ENCODE measurements at places on chromosomes 3 and 15.

- DNase-seq, result peak; percentile 88
Measured at GRCh38 chr3:69306239-69307185, 79.4 kb downstream of the FRMD4B start.

- DNase-seq, result peak; percentile 73
Measured at GRCh38 chr3:171407759-171408158, 52.4 kb downstream of the TNIK start.

DNA sequence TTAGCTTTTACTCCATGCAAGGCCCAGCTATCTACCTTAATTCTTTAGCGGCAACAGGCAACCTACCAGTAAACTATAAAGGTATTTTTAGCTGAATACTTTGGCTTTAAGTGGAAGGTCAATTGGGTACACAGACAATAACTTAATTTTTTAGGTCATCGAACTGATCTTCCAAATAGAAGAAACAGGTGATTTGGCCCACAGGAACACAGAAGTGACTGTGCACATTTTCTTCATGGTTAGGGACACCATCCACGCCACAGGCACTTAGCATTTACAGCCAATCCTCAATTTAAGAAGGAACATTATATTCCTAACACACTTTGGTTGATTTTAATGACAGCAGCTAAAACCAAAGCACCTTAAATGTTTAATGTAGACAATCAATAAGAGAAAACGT is 1.9 kb downstream of the ARPP19 start:
- no peak for DNase-seq

GRCh38 chr3:134938029-134938525 is 143.0 kb downstream of the EPHB1 start:
- no peak for DNase-seq

DNA sequence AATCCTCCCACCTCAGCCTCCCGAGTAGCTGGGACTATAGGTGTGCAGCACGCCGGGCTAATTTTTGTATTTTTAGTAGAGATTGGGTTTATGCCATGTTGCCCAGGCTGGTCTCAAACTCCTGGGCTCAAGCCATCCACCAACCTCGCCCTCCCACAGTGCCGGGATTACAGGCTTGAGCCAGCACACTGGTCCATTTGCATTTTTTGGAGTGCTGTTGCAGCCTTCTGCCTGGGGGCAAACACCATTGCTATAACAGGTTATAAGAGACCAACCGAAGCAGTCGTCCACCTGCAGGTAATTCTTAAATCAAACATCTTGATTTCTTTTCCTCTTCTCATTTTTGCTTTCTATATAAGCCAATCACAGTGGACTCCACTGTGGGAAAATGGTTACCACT is 27.7 kb downstream of the ACKR4 start:
- no peak for DNase-seq

DNA sequence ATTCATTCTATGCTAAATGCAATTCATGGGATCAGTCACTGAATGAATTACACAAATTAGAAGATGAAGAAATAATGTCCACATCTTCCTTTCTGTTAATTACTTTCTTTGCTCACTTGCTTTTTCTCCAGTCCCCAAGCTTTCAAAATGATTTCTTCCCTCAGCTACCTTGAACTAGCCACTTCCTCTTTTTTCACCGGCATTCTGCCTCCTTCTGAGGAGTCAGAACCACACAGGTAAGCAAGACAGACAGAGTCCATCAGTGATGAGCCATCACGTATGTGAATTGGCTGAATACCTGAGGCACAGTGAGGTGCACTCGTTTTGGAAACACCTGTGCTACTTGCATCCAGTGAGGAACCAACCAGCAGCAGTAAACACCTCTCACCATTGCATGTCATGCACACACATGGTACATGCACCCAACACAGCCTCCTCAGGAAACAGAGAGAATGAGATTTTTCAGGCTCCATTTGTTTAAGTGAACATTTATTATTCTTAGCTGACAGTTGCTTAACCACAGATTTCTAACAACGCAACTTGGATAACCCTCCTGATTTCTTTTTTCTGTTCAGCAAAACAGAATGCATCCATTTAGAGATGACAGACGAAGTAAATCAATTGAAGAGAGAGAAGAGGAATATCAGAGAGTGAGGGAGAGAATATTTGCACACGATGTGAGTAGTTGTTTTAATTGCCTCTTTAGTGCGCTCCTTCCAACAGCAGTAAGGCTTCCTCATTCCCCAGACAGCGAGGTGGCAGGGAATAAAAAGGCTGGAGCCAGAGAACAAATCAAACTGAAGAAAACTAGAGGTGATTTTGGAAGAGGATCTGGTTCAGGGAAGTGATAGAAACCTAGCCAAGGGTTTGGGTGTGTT is 69.3 kb downstream of the ARPP21 start:
- DNase-seq, result no peak

GRCh38 chr3:29099775-29100174 is 181.1 kb upstream of the RBMS3 start:
- peak; percentile 31 for DNase-seq

DNA sequence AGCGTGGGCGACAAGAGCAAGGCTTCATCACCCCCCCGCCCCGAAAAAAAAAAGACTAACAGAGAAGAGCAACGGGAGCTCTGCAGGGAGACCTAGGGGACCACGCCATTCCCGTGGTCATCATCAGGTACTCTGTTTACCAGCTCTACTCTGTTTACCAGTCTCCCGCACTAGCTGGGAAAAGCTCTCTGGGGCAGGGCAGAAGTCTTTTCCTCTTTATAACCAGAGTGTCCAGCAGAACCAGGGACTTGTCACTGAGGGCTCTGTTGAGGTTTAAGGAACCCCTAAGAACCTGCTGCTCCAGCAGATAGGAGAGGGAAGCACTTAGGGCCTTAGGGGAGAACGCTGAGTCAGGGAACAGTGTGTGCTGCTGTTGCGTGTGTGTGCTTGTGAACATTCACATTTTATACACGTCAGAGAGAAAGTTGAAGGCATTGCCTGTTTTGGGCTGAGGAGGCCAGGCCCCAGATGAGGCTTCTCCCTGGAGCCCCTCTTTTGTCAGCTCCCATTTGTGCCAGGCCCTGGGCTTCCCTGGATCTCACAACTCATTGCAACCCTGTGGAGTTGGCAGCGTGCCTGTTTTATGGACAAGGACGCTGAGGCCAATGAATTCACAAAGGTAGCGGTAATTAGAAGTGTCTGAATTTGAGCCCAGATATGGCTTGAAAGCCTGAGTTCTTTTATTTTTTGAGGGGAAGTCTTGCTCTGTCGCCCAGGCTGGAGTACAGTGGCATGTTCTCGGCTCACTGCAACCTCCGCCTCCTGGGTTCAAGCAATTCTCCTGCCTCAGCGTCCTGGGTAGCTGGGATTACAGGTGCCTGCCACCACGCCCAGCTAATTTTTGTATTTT is 24.2 kb upstream of the ERICH6 start:
- no peak for DNase-seq

DNA sequence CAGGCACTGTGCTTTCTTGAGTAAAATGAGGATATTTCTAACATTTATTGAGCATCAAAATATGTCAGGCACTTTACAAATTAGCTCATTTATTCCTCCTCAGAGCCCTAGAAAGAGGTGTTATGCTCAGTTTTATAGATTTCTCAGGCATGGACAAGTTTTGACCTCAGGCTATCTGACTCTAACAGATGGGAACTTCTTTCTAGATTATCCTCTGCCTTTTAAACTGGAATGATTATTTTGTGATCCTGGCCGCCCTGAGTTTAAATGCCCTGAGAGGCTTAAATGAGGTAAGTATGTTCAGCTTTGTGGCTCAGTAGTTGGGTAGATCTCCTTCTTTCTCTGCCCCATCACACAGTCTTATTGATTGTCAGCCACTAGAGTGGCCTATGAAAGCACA is 32.3 kb upstream of the ATP1B3 start:
- no peak for DNase-seq

- DNase-seq, result no peak
Measured at GRCh38 chr3:18469775-18470174, 44.6 kb upstream of the SATB1 start.

DNA sequence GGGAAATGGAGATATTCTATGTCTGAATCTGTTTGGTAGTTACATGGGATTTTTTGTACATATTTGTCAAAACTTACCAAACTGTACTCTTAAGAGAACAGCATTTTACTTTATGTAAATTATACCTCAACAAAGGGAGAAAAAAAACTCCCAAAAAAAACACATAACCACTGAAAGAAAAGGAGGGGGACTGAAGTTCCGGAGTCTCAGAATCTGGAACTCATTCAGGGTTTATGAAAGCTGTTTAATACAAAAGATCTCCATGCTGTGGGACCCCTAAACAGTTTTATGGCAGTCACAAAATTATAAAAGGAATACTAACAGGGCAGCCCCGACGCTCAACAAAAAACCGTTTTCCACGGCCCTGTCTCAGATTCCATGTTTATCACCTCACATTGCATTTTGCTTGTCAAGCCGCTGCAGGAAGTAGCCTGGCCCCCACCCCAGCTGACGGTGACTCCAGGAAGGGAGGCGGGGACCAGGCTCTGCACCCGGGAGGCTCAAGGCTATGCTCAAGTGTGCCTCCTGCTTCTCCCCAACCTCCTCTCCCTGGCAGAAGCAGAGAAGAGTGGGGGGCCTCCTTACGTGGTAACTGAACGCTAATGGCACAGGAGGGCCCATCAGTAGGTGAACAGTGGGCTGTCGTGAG is 29.3 kb downstream of the RFT1 start:
- no peak for DNase-seq

- no peak for DNase-seq
Measured at GRCh38 chr3:11436775-11437174, 164.6 kb downstream of the ATG7 start.

GRCh38 chr3:185087419-185087818 is 65.4 kb downstream of the C3orf70 start:
- DNase-seq, result no peak

DNA sequence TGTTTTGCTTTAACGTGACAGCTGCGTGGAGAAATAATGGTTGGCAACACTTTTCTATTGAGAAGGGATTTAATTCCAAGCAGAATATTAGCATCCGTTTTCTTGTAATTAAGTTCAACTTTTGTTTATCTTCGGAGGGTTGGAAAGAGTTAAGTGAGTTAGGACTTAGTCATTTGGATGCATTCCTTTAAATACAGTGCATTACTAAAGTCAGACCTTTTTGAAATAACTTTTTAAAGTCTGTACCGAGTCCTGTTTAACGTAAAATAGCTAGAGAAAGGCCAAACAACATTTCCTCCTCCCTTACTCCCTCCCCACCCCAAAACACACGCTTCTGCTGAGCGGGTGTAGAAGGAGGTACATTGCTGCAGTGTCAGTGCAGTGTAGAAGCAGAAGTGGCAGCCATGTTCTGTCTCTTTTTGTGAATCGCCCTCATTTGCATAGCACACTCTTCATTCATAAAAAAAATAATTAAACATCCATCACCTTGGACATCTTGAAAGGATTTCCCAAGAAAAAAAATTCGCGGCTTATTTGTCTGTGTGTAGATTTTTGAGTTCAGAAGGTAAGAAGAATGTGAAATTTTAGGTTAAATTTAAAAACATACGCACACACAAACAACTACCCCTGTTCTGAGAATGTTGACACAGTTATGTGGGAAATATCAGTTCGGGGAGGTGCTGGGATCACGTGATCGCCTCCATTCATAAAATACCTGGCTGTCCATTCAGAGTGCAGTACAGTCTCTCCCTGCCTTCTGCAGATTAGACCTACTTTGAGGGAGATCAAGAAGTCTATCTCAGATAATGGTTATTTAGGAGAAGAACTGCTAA is 1.6 kb downstream of the SPRED1 start:
- DNase-seq, result peak; percentile 69

DNA sequence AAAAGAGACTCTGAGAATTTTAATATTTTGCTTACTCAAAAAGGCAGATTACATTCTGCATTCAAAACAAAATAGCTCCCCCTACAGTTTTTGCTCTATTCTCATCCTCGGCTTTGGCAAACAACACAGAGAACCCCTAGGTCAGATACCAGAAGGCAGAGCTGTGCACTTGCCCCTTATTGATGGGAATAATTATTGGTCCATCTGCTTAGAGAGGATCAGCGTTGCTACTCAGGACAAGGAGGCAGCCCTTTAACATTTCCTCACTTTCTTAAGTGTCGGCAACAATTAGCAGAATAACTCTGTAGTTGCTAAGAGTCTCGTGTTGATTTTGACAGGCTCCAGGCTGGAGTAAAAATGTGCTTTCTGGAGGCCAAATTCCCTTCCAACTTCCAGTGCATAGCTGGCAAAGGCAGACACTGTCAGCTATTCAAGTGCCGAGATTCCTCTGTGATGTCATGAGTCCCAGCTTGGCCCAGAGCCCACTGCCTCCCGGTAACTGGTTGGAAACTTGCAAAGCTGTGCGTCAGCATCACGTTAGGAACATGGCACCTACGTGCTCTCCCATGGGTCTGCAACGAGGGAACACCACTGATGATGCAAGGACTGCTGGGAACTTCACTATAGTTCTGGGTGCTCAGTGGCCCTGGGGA is 482.7 kb upstream of the ADAMTS9 start:
- DNase-seq, result peak; percentile 87

DNA sequence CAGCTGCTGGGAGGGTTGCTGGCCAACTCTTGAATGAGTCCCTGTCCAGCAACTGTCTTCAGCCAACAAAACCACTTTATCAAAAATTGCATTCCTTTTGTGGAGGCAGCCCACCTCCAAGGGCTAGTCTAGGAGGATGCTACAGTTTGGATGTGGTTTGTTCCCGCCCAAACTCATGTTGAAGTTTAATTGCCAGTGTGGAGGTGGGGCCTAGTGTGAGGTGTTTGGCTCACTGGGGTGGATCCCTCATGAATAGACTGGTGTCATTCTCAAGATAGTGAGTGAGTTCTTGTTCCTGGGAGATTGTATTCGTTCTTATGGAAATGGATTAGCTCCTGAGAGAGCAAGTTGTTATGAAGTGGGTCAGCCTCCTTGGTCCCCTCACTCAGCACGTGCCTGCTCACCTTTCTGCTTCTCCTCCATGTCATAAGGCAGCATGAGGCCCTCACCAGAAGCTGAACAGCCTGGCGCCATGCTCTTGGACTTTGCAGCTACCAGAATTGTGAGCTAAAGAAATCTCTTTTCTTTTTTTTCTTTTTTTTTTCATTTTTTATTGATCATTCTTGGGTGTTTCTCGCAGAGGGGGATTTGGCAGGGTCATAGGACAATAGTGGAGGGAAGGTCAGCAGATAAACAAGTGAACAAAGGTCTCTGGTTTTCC is 4.2 kb upstream of the RFC4 start:
- no peak for DNase-seq

DNA sequence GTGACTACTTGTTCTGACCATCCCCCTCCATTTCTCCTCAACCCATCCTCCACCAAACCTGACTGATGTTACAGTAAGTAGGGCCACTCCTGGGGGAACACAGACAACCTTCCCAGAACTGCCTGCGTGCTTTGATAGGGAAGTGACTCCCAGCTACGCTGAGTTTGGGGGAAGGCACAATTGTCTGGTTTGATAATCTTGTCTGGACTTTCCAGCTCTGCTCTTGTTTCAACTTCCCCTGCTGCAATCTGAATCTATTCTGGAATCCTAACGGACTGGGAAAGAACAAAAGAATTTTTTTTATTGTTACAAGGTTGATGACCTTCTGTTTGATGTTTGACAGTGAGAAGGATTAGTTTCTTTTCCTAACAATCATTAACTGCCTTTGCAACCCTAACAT is 895.6 kb downstream of the ROBO1 start:
- no peak for DNase-seq

GRCh38 chr15:50786871-50787270 is 21.4 kb upstream of the SPPL2A start:
- DNase-seq, result peak; percentile 7
